T-helper 1 cell (primary cell): ENCODE measurements at places on chromosomes 13 and 19.

GRCh38 chr13:39111145-39111544, 72.9 kb downstream of the NHLRC3 start:
- DNase-seq, result no peak

DNA sequence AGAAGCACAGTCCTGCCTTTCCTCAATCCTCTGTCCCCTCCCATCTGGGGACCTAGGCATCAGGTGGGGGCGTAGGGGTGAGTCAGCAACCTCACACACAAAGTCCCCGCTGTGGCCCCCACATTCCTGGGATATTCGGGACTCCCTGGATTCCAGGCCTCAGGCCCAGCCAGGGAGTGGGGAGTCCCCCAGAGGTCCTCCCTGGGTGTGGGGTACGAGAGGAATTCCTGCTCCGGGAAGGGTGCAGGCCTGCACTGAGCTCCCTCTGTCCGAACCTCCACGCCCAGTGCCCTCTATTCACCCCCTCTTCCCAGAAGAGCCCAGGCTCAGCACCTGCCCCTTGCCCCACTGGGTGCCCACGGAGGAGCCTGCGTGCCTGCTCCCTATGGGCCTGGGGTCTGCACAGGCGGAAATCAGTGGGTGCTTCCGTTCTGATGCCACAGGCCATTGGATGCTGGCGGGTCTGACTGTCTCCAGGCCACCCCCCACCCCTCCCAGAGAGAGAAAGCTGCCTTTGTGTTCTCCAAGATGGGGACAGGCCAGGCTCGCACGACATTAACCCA, 3.4 kb downstream of the CADM4 start:
- DNase-seq, result no peak

GRCh38 chr13:26951581-26952177, 191.1 kb upstream of the GPR12 start:
- DNase-seq, result no peak

DNA sequence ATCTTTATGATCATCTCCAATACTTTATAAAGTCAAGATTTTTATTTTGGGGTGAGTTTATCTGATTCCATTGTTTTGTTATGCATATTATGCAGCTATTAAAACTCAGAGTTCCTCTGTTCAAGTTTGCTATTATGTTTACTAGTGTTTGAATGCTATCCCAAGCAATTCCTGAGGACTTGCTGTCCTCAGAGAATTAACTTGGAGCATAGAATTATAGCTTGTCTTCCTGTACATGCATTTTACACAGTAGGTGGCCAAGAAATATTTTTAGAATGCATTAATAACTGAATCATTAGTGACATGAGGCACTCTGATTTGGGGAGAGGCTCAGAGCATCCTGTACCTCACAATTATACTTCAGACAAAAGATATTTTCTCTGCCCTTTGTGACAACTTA, 195.6 kb upstream of the MIR17HG start:
- DNase-seq, result no peak

- no peak for DNase-seq
Measured at GRCh38 chr13:26819046-26819445, 58.5 kb upstream of the GPR12 start.
